NCI-H510A treated with DMSO at 0.1 percent for 48 hours (cell line): ENCODE measurements at places on chromosomes 6 and 20.

- DNase-seq, result no peak
Measured at GRCh38 chr20:61924211-61924857, 141.3 kb downstream of the TAF4 start.

DNA sequence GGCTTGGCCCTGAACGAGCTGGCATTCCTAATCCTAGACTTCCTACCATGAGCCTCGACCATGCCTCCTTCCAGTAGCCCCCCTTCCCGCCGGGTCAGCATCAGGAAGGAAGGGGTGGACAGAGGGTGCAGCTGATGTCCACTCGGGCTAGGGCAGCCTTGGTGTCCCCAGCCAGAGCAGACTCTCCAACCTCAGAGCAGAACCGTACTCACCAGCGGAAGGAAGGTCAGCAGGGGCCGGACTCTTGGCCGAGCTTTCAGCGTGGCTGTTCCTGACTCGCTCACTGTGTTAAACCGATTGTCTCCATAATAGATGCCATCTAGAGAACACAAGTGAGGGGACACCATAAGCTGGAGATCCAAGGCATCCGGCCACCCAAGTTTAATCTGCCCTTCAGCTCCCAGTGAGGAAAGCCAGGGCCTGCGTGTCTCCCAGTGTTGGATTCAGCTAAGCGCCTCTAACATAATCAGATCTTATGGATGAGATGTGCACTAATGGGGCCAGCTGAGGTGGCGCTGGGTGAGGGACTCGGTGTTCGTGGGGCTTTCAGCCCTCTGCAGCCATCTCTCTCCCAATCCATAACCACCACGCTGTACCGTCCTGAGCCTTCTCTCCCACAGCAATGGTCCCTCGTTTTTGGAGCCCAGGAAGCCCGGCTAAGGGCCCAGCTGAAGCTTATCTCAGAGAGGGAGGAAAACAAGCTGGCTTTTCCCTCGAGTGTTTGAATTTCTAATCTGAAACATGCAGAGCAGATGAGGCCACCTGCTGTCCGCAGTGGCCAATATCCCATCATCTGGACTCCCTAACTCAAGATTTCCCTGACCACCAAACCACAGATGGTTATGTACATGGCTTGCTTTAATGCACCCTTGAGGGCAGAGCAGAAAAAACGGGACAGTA, 13.7 kb downstream of the C6orf132 start:
- DNase-seq, result no peak

GRCh38 chr6:78489874-78490273, 377.5 kb upstream of the IRAK1BP1 start:
- no peak for DNase-seq

DNA sequence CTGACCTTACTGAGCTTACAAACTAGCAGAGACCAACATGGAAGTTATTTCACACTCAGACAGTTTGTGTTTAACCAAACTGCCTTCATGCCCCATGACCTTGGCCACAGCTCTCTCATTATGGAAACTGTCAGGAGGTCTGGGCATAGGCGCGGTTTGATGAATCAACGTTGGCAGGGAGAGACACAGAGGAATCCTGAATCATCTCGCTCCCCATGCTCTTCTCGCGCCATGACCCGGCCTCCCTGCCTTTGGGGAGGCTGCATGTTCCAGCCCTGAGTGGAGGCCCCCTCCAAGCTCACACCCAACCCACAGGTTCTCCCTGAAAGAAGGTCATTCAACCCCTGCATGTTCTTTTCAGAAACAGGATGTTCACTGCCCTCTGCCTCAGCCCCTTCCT, 15.9 kb upstream of the GDAP1L1 start:
- DNase-seq, result no peak

GRCh38 chr6:5490501-5491069, 229.3 kb downstream of the FARS2 start:
- peak; percentile 37 for DNase-seq

- DNase-seq, result no peak
Measured at GRCh38 chr6:82818727-82819126, 246.9 kb downstream of the UBE3D start.

GRCh38 chr6:118594877-118595276, 46.8 kb downstream of the PLN start:
- DNase-seq, result no peak

DNA sequence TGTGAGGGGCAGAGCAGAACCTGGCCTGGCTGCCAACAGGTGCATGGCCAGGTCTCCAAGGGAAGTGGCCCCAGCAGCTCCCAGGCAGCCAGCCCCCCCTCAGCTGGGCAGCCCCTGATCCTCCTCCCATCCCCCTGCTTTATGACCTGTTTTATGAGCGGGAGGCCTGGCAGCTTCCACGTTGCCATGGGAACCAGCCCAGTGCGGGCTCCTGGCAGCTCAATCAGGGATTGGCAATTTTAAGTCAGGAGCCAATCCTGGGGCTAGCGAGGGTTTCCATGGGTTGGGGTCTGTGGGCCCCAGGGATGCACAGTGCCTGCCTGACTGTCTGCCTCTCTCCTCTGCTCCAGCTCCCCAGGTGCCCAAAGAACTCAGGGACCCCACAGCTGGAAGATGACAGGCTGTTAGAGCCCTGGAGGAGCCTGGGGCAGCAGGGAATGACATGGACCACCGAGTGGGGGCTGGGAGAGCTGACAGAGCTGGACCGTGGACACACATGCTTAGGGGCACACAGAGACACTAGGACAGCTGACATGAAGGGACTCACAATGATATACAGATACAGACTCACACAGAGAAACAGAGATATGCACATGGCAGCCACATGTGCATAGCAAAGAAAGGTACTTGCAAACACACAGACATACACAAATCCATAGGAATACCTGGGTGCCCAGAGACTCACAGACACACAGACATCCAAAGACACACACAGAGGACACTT, 56.5 kb upstream of the SIRPA start:
- no peak for DNase-seq

- DNase-seq, result no peak
Measured at GRCh38 chr6:43945768-43946080, 175.7 kb downstream of the VEGFA start.

DNA sequence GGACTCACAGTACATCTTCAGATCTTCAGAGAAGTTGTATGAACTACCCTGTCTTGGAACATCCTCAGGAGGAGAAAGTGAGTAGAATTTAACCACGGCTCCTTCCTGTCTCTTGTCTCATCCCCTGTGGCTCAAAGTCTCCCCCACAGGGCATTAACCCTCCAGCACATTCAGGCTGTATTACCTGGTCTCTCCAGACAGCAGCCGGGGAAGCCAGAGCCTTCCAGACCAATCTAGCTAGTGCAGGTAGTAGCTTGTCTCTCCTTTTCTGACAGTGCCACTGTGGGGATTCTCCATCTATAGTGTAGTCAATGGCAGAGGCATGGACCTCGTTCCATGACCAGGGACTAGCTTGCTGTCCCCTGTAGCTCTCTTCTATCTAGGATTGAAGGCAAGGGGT, 16.9 kb upstream of the ELMO2 start:
- DNase-seq, result no peak

- no peak for DNase-seq
Measured at GRCh38 chr20:23404196-23404595, 17.1 kb downstream of the NAPB start.

- no peak for DNase-seq
Measured at GRCh38 chr6:63410435-63411426, 90.9 kb upstream of the LGSN start.

DNA sequence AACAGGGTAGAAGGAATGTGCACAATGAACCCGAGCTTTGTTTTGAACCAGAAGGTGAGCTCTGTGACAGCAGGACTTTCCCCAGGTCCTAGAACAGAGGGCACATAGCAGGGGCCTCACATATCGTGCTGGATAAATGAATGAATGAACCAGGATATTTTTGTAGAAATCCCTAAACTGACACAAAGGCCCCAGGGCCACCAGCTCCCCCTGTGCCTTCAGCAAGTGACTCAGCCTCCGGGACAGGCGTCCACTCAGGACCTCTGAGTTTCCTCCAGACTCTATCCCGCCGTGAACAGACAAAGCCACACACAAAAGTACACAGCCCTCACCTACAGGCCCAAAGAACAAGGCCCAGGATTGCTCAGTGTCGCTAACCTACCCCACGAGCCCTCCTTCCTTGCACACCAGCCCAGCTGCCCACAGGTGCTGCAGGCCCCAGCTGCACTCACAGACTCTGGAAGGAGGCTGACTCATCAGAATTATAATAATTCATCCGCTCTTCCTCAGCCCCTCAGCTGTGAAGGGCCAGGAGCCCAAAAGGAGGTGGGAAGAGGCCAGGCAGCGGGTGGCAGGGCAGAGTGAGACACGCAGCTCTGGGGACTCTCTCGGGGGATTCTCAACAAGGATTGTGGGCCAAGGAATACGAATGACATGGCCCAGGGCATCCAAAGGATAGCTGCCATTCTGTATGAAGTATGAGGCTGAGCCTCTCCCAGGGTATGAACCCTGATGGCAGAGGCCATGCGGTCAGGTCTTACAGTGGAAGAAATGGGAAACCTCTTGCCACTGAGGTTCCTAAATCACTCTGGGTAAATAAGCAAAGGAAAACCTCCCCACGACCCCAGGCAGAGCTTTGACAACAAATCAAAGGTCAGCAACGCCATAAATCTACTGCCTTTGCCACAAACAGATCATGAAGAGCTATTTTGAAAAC, 40.9 kb downstream of the SUMO4 start:
- peak; percentile 29 for DNase-seq

GRCh38 chr20:49507741-49508434, 25.4 kb upstream of the KCNB1 start:
- DNase-seq, result no peak

DNA sequence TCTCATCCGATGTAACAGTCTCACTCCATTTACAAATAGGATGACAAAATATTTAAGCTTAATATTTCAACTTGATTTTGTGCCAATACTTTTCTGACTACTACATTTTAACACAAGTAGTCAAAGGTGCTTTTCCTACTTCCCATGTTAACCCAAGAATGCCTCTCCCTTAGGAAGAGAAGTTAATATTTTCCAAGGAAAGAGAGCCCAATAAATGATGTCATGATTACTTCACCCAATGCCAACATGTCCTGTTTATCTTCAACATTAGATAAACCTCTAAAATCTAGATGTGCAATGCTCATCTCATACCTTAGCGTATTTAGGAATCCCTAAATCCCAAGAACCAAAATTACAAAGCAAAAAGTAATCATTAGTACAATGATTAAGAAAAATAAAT, 156.7 kb upstream of the TENT5A start:
- no peak for DNase-seq

DNA sequence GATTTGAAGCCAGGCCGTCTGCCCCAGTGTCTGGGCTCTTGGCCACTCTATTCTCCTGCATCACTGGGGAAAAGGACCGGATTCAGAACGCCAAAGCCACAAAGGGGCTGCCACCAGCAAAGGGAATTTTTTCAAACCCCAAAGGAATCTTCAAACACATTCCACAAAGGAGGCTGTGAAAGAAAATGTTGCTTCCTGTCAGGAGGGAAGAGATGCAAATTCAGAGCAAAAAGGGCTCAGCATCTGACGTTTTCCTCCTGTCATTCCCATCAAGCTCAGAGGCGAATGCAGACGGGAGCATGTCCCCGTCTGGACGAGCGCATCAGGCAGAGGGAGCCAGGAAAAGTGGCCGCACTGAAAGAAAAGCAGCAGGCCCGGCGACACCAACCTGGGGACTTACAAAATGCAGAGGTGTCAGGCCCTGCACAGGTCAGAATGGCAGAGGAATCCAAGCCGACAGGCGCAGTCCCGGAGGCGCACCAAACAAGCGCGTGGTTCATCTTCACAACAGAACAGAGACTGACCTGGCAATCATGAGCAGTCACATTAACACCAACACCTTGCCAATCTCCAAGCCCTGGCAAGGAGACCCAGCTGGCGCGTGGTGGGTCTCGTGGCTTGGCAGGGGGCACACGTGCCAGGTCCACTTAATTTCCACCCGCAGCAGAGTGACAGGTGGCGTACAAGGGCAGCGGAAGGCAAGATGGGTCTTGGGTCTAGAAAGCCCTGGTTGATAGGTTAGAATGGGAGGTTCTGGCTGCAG, 62.8 kb downstream of the GRM4 start:
- DNase-seq, result no peak

DNA sequence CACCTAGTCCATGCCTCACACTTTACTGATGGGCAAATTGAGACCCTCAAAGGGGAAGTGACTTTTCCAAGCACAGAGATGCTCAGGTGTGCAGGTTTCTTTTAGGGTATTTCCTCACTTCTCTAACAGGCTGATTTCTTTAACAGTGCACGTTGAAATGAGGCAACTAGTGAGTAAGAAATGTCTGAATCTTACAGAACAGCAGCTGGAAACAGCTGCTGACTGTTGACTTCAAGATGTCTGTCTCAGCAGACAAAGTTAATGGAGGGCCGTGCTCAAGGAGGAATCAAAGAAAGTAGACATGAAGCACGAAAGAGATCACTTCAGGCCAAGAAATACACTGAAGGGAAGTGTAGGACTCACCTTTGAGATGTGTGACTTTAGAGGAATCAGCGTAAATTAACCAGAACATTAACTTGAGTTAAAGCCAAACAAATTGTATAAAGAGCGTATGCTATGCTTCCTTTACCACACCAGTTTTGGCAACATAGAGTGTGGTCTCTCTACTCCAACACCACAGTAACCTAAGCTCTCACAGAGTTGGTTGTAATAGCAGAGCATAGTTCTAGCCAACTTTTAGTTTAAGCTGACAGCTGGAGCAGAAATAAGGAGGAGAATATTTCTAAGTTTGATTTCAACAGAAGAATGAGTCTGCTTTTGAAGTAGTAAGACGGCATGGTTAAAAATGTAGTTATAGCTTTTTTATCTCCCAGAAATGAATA, 60.9 kb downstream of the SAMD3 start:
- DNase-seq, result no peak

DNA sequence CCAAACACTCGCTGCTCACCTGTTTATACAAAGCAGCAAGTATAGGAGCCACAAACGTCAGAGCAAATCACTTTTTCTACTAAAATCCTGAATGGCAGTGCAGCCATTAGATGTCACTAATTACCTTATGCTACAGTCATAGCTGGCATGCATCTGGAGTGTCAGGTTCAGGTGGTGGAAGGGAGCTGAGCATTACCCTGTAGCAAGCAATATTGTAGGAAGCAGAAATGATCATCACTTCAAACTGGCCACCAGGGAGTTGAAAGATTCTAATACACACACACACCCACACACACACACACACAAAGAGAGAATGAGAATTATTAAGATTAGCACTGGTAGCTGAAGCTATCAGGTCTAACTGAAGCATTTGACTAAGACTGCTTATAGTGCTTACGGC, 75.8 kb downstream of the EFHC1 start:
- DNase-seq, result no peak

DNA sequence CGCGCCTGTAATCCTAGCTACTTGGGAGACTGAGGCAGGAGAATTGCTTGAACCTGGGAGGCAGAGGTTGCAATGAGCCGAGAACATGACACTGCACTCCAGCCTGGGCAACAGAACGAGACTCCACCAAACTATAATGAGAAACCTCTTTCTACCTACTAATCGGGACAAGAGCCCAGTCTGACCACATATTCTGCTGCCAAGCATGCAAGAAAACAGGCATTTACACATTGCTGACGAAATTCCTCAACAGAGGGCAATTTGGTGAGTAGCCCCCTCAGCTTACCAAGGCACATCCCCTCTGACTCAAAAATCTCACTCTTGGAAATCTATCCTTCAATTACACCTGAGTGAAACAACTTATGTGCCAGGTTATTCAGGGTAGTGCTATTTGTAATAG, 81.2 kb downstream of the SLC23A2 start:
- DNase-seq, result no peak

- DNase-seq, result no peak
Measured at GRCh38 chr6:12379181-12379580, 89.0 kb downstream of the EDN1 start.
